ENCODE measurements at places on chromosomes 5 and 9.

- DNase-seq, result no peak
Observed at GRCh38 chr5:93399675-93400074, 181.3 kb downstream of the NR2F1-AS1 start.

- no peak for DNase-seq
Observed at GRCh38 chr5:110092955-110093785, 403.4 kb downstream of the MAN2A1 start.

DNA sequence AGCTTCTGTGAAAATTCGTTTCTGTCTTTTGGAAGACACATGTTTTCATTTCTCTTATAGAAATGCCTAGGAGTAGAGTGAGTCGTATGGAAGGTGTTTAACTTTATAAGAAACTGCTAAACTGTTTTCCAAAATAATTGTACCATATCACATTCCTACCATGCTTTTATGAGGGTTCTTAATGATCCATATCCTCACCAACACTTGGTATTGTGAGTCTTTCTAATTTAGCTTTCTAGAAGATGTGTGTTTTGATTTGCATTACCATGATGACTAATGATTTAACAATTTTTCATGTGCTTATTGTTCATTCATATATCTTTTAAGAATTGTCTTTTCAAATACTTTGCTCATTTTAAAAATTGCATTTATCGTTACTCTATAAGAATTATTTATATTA is 223.6 kb downstream of the COMMD10 start:
- no peak for DNase-seq

GRCh38 chr9:98328770-98329169 is 73.3 kb upstream of the TBC1D2 start:
- no peak for DNase-seq

- DNase-seq, result no peak
Observed at GRCh38 chr9:37167456-37168047, 47.2 kb downstream of the ZCCHC7 start.

- DNase-seq, result no peak
Observed at GRCh38 chr5:31396611-31397295, 135.1 kb downstream of the DROSHA start.

GRCh38 chr9:122053567-122054350 is 39.3 kb downstream of the TTLL11 start:
- no peak for DNase-seq

GRCh38 chr9:114140850-114141249 is 14.5 kb upstream of the COL27A1 start:
- DNase-seq, result no peak

DNA sequence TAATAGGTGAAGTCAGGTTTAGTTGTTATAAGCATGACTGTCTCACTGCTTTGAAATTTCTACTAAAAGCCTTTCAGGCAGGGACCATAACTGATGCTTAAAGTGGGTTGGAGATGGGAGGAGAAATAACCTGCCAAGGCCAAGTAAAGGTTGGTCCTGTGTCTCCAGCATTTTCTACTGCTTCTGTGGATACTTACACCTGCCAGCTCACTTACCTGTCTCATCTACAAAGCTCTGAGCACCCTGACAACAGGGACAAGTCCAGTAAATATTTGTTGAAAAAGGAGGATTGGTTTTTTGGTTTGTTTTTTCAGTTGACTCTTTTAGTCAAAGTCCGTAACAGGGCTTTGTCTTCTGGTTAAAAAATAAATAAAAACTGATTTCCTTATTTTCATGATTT is 38.6 kb downstream of the GRAMD2B start:
- DNase-seq, result no peak

DNA sequence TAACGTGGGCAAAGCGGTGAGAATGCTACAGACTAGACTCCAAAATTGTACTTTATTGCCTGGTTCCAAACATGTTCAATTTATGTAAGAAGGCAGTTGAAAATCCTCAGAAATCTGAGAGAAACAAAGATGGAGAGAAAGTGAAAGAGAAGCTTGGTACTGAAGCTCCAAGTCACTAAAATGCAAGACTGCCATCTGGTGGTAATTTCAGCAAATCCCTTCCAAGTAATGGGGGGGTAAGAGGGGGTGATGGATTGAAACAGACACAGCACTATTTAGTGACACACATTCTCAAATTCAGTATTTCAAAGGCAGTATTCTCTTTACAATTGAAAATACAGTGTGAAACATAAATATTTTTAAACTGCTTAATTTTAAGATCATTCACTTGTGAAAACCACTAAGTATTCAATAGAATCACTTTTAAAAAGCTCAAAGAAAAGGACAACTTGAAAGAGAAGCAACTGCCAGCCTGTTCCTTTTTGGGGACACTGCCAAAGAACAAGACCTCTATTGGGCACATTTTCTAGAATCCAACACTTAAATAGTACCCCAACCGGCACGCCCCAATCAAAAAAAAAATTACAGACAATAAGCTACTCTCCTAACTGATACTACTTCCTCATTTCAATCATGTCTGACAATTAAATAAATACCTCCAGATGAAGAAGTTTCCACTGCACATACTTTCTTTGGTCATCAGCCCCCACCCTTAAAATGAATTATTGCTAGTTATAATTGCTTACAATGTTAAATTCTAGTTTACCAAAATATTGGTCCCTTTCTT is 131.5 kb downstream of the AGTPBP1 start:
- DNase-seq, result no peak

- no peak for DNase-seq
Observed at GRCh38 chr5:137220523-137220927, 278.6 kb downstream of the SPOCK1 start.

GRCh38 chr5:7246287-7246686 is 149.7 kb upstream of the ADCY2 start:
- no peak for DNase-seq

DNA sequence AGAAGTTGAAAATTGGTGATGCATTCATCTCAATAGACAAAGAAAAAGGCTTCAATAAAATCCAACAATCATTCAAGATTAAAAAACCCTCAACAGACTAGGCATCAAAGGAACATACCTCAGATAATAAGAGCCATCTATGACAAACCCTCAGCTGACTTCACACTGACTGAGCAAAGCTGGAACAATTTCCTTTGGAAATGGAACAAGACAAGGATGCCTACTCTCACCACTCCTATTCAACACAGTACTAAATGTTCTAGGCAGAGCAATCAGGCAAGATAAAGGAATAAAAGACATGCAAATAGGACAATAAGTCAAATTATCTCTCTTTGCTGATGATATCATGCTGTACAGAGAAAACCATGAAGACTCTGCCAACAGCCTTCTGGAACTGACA is 1188.1 kb downstream of the DTWD2 start:
- DNase-seq, result no peak

GRCh38 chr9:113503613-113504211 is 40.2 kb downstream of the RGS3 start:
- DNase-seq, result no peak

DNA sequence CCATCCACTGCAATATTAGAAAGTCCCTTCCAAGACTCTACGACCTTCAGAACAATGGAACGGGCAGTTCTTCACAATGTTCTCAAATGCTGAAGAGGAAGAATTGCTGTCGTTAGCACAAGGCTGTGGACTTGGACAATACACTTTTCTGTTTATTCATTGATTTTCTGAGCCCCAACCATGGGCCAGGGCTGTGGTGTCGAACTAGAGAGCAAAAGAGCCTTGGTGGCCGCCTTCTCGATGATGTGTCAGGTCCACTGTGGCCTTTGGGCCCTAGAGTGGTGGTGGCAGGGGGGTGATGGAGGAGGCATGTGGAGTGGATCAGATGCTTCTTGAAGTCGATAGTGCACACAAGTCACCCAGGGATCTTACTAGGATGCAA is 18.5 kb upstream of the KIF12 start:
- DNase-seq, result no peak

GRCh38 chr5:42993516-42994245 is 46.4 kb downstream of the ANXA2R start:
- no peak for DNase-seq

DNA sequence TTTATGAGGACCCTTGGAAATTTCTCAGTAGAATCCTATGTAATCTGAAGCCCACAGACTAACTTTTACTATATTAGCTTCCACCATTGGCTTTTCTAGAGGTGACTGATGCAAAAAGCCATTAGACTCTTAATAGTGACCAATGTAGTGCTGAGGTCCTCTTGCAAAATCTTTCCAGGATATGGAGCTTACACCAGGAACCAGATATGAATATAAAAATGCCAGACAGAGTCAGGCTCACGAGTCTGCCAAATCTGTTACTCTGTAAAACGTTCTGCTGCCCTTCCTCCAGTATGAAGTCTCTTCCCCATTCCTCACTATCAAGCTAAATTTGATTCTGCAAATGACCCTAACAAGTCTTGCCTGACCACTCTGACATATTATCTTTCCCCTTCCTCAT is 73.4 kb upstream of the C6 start:
- no peak for DNase-seq

DNA sequence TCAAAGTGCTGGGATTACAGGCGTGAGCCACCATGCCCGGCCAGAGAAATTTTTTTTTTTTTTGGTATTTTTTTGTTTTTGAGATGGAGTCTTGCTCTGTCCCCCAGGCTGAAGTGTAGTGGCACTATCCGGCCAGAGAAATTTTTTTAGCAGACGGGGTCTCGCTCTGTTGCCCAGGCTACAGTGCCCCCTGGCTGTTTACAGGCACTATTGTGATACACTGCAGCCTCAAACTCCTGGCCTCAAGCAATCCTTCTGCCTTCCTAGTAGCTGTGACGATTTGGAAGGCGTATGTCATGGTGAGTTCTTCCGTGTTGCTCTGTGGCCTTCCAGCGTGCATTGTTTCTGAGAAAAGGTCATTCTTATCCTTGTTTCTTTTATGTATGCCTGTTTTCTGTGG is 47.5 kb downstream of the CNOT6 start:
- DNase-seq, result no peak

DNA sequence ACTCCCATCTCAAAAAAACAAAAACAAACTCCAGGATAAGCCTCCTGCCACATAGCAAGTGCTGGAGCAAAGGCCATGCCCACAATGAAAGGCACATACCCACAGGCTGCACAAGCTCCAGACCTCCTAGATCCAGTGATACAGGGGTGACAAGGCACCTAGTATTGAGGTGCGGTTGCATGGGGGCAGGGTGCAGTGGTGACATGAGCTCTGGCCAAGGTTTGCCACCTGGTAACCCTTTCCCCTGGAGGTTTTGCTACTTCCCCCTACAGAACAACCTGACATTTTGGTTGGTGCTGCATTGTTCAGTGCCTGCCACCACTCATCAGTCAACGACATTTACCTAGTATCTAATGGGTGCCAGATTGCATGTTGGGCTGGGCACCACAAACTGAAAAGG is 14.5 kb downstream of the CDKN2AIPNL start:
- no peak for DNase-seq

DNA sequence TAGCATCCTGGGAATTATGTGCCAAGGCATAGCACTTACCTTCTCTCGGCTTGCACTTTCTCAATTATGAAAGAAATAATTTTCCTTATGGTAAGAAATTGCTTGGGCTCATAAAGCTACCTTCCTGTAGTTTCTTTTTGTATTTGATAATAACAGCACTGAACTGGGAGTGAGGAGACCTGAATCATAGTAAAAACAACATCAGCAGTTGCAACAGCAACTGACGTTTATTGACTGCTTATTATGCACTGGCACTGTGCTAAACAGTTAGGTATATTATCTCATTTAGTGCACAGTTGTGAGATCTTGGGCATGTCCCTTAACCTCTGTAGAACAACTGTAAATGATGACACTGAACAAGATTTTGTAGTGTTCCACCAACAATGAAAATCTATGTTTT is 135.2 kb downstream of the DOCK2 start:
- no peak for DNase-seq

DNA sequence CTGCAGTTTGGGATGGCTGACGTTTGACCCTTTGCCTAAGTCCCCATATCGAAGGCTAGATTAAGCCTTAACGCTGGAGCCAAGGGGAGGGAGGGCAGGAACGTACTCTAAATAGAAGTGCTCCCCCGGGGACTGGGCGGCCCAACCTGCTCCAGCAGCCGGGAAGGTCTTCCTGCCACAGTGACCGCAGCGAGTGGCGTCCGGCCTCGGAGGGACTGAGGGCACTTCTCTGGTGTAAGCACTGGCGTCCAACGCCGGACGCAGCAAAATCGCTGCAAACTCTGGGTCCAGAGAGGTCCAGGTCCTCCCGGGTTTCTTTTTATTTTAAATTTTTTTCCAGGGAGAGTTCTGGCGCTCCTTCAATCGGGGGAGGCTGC is 505 bp upstream of the ACER2 start:
- DNase-seq, result no peak

- no peak for DNase-seq
Observed at GRCh38 chr9:121698627-121699570, 47.5 kb downstream of the DAB2IP start.

DNA sequence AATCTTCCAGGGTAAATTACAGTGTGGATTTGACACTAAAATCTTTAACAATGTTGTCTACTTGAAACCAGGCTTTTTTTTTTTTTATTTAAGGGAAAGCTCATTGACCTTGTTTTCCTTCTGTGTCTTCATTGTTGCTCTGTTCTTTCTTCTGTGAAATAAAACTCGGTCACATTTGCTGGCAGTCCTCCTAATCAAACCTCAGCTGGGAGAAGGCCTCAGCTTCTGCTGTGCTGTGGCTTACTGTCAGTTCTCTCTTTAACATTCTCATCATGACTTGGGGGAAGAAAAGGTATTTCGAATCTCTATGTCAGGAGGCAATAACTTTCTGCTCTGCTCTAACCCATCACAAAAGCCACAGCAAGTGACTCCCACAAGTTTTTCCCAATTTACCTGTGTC is 268.9 kb downstream of the ZNF608 start:
- DNase-seq, result no peak

DNA sequence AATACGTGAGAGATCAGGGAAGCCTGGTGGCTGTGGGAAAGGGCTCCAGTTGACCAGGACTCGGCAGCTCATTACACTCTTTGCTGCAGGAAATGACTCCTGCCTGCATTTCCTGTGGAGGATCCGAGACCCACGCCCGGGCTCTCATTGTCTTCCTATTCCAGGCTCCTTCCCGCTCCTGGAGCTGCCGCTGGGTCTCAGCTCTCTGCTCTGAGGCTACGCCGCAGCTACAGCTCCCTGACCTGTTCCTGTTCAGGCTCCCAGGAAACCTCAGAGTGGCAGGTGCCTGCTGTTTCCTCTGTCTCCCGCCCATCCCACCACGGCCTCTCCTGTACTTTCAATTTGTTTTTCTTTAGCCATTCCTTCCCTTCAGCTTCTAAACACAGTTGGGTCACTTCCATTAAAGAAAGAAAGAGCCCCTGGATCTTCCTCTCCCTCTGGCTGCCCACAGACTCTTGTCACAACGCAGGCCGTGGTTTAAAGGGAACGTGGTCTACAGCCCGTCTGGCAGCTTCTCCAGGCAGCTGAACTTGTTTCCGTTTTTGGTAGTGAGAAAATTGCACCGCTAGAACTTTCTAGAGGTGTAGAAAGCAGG is 71.5 kb downstream of the IL6ST start:
- no peak for DNase-seq

- DNase-seq, result no peak
Observed at GRCh38 chr9:116153765-116154333, at the start of gene PAPPA. Gene PAPPA, plus strand, starts transcription at chr9:116153791. Its CDS starts 382 bp downstream, at chr9:116154173.

- DNase-seq, result no peak
Observed at GRCh38 chr5:95763941-95764340, 32.8 kb downstream of the RHOBTB3 start.

GRCh38 chr9:79708541-79708940 is 136.8 kb downstream of the TLE4 start:
- no peak for DNase-seq

GRCh38 chr9:127954831-127955293 is 17.2 kb upstream of the DPM2 start:
- DNase-seq, result no peak
